ENCODE measurements at places on chromosomes 7 and 10.

- DNase-seq, result no peak
Observed at GRCh38 chr10:116985611-116986010, 19.4 kb downstream of the SHTN1 start.

DNA sequence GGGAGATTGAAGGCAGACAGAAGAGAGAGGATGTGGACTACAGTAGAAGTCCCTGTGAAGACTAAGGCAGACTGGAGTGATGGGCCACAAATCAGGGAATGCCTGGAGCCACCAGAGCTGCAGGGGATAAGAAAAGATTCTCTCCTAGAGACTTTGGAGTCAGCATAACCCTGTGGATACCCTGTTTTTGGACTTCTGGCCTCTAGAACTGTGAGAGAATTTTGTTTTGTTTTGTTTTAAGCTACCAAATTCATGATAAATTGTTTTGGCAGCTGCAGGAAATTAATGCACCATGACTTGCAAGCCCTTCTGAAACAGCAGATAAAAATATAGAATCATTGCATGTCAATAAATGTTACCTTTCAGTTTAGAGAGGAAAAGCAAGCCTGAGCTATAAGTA, 41.3 kb downstream of the INHBA start:
- DNase-seq, result no peak

GRCh38 chr7:129514683-129515082, 12.4 kb downstream of the SMKR1 start:
- DNase-seq, result no peak

- DNase-seq, result no peak
Observed at GRCh38 chr10:71075086-71075758, 137.1 kb upstream of the UNC5B start.

- no peak for DNase-seq
Observed at GRCh38 chr10:27678166-27678565, 67.5 kb downstream of the MKX start.

Data from neural crest cell (in vitro differentiated cells).